ENCODE measurements at places on chromosomes 5 and 9. TPM values are rescaled to one million over a fixed set of nuclear protein-coding genes. Genes with fewer than 3 reads are reported as not detected.

TXNDC15 gene
- total RNA-seq = 125 TPM

DNA sequence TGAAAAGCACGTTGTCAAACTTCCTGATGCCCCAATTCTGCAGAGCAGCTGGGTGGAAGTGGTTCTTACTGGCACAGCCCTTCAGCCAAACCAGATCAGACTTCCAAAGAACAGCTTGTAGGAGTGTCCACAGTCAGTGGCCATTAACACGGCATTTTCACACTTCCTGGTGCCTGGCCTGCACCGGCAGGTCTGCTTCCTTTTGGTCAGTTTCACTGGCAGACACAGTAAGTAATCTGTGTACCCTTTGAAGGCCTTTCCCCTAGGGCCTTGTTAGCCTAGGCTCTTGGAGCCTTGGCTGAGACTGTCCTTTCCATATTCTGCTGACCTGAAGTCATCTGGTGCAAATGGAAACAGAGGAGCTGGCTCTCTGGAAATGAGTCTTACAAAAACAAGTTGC is 297.5 kb upstream of the TNC start:
- H3K4me1 ChIP-seq = peaks cover 9% of the 10 kb centered on the region
- H3K27ac ChIP-seq = no peak overlapping the region
- no peak for DNase-seq
- no peaks in the 10 kb centered on the region for H3K27me3 ChIP-seq

GRCh38 chr5:33975852-33976251 is 8.6 kb downstream of the SLC45A2 start:
- peaks cover 3% of the 10 kb centered on the region for H3K4me1 ChIP-seq
- H3K36me3 ChIP-seq = no peaks in the 10 kb centered on the region
- no peak overlapping the region for H3K27ac ChIP-seq
- H3K4me3 ChIP-seq = no peak overlapping the region
- DNase-seq = peak; percentile 35

DNA sequence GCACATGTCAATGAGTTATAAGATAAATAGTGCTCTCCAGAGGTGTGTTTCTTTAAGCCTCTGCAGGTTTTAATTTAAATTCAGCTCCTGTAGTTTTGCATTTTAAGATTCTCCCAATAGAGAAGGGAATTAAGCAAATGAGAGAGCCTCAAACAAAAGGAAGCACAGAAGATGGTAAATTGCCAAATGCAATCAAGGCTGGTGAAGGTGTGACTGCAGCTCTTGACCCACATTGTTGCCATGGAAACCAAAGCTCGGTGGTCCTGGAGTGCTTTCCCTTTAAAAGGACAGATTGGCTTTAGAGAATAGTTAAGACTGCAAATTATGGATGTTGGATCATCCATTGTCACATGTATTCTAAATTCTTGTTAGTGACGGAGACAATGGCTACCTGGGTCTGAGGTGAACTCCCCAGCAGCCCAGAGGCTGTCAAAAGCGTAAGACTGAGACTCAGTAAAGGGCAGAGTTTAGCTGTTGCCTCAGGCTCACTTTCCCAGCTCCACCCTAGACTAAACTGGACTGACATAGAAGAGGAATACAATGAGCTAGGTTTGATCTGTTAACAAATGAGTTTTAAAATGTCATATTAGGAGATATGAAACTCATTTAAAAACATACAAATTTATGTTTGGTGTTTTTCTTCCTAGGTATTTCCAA is 12.3 kb downstream of the GAPT start:
- no peaks in the 10 kb centered on the region for H3K4me1 ChIP-seq
- H3K27me3 ChIP-seq = peaks cover 6% of the 10 kb centered on the region
- DNase-seq = no peak

GRCh38 chr5:33855396-33855795 is 36.4 kb downstream of the ADAMTS12 start:
- H3K27me3 ChIP-seq = no peaks in the 10 kb centered on the region
- H3K27ac ChIP-seq = no peak overlapping the region
- H3K36me3 ChIP-seq = no peaks in the 10 kb centered on the region
- no peak overlapping the region for H3K4me3 ChIP-seq

DNA sequence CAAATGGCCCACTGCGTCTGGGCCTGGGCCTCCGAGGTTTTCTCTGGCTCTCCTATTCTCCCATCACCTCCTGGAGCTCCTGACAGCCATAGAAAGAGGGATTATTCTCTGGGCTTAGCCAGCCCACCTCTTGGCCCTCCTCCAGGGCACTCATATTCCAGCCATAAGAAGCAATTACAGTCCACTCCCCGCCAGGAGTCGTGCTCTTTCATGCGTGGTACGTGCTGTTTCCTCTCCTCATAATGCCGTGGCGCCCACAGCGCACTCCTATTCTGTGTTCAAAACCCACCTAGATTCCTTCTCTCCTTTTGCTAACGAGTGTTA is 240.8 kb upstream of the ZNF462 start:
- H3K27ac ChIP-seq = no peak overlapping the region
- H3K27me3 ChIP-seq = no peaks in the 10 kb centered on the region

Data from IMR-90 (cell line).